ENCODE measurements at places on chromosomes 3 and 15.
A peak's percentile ranks its signal among the peaks of the same experiment; 100 is the strongest.

DNA sequence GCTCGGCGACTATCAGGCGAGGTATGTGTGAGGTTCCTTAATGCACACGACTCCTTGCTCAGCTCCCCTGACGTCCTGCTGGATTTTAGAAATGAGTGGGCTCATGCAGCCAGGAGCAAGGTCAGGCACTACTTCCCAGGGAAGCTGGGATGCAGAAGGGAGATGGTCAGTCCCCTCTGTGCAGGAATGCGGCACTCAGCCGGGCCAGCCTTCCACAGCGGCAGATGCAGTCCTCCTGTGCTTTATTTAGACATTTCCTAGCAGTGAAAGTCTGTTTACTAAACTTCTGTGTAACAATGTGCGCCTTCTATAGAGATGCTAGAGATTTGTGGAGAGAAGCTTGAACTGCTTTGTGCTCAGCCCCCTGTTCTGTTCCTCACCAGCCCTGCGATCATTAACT is 252.1 kb downstream of the SLCO3A1 start:
- DNase-seq = no peak

DNA sequence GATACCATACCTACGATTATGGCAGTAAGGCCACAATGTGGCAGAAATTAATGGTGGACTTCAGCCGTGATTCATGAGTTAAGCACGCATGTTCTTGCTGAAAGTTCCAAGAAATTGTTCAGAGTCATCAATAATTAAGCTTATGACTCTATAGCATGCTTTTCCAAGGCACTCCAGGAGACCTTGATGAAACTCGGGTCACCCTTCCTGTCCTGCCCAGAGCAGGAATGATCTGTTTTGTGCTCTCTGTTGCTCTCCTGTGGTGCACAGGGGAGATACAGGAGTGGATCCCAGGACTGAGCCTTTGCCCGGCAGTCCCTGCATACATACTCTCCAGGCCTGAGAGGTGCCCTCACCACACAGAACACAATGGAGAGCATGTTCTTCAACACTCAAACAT is 141.6 kb upstream of the SLC2A2 start:
- DNase-seq = no peak

GRCh38 chr3:152229692-152230091 is 39.0 kb upstream of the MBNL1 start:
- no peak for DNase-seq

GRCh38 chr3:129343643-129344360 is 65.1 kb downstream of the HMCES start:
- DNase-seq = peak; percentile 24

GRCh38 chr3:195081242-195081963 is 189.6 kb downstream of the XXYLT1 start:
- DNase-seq = no peak

DNA sequence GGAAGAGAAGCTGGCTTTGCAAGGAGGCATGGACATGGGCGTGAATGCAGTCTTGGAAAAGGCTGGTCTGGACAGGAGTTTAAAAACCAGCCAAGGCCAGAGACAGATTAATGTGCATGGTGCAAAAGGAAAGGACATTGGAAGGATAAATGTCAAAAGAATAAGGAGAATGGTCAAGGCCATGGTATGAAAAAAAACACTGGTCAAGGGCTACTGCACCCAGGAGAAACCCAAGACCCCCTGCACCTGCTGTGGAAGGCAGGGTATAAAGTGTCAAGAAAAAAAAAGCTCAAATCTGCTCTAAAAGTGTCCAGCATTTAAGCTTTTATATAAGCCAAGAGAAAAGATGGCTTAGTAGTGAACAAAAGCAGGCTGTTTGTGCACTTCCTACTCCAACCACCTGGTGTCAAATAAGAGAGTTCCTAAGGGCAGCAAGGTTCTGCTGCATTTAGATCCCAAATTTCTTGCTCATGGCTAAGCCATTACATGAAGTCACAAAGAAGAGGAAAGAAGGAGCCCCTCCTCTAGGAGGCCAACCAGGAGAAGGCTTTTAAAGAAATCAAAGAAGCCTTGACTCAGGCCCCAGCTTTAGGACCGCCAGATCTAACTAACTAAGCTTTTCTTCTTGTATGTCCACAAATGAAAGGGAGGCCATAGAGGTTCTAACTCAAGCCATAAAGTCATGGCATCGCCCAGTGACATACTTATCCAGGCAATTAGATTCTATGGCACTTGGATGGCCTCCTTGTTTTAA is 16.9 kb downstream of the CCR4 start:
- no peak for DNase-seq

DNA sequence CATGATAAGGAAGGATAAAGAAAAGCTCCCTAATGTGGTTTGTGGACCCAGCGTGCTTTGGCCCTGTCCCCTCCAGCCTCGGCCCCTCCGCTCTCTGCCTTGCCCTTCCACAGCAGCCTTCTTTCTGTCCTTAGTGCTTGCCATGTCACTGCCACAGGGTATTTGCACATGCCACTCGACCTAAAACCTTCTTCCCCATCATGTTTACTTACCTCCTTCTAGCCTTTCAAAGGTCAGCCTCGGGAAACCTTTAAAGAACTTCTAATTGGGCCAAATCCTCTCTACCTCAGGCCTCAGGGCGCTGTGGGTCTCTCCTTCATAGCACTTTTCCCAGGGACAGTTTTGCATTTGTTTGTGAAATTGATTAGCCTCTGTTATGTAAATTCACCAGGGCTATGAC is 73.0 kb downstream of the SCN11A start:
- no peak for DNase-seq

GRCh38 chr3:194293546-194294198 is 57.5 kb downstream of the CPN2 start:
- DNase-seq = no peak

DNA sequence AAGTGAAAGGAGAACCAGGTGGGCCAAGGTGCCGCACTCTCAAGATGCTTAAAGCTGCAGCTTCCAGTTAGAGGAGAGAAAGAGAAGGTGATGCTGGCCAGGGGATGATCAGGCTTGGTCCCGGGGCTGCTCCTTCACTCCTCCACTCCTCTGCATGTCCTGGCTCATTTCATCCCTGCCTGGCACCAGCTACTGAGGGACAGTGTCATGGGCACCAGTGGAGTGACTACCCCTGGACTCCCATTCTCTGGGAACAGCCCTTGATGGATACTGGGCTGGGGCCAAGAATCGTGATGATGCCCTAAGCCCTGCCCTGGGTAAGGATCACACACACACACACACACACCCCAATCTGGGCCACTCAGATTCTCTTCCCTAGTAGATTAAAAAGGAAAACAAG is 243.7 kb downstream of the UACA start:
- no peak for DNase-seq

GRCh38 chr15:51286816-51287215 is 51.6 kb downstream of the CYP19A1 start:
- no peak for DNase-seq

- peak; percentile 83 for DNase-seq
These were observed 396 bp downstream of the INO80 start for GRCh38 chr15:41115652-41116115.

DNA sequence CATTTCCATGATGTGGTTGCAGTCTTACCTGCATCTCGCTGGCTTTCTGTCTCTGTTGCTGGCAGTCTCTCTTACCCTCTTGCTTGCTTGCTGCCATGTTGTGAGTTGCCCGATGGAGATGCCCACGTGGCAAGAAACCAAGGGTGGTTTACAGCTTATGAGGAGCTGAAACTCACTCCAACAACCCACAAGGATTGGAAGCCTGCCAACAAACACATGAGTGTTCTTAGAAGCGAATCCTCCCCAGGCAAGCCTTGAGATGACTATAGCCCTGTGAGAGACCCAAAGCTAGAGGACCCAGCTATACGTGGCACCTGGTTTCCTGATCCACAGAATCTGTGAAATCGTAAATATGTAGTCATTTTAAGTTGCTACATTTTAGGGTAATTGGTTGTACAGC is 490.9 kb upstream of the ADAMTS9 start:
- no peak for DNase-seq

GRCh38 chr15:45548753-45549520 is 26.4 kb upstream of the SLC30A4 start:
- DNase-seq = no peak

GRCh38 chr3:113266738-113267137 is 55.4 kb downstream of the BOC start:
- DNase-seq = no peak

DNA sequence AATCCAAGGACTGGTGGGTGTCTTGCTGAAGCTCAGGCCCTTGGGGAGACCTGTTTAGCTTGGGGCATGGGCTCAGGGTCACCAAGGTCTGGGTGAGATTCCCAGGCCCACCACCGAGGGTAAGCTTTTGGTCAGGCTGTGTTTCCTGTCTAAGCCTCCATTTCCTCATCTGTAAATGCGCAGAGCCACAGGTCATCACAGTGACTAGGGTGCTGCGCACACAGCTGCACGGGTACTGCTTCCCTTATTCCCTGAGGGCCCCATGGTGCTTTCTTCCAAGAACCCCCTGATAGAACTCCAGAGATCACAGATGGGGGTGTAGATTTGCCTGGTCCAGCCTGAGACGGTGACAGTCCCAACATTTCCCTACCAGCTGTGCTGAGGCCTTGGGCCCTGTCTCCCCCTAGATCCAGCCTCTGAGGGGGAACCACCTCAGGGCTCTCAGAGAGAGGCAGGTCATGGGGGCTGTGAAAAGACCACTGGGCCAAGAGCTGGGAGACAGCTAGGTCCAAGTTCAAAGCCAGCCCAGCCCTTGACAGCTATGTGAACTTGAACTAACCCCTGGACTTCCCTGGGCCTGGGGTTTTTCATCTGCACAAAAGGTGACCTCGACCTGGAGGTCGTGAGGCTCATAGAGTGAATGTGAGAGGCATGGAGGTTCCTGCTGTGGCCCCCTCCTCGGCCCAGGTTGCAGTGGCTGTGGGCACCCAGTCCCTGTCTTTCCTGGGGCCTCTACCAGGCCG is 60.7 kb downstream of the SEMA3G start:
- no peak for DNase-seq

DNA sequence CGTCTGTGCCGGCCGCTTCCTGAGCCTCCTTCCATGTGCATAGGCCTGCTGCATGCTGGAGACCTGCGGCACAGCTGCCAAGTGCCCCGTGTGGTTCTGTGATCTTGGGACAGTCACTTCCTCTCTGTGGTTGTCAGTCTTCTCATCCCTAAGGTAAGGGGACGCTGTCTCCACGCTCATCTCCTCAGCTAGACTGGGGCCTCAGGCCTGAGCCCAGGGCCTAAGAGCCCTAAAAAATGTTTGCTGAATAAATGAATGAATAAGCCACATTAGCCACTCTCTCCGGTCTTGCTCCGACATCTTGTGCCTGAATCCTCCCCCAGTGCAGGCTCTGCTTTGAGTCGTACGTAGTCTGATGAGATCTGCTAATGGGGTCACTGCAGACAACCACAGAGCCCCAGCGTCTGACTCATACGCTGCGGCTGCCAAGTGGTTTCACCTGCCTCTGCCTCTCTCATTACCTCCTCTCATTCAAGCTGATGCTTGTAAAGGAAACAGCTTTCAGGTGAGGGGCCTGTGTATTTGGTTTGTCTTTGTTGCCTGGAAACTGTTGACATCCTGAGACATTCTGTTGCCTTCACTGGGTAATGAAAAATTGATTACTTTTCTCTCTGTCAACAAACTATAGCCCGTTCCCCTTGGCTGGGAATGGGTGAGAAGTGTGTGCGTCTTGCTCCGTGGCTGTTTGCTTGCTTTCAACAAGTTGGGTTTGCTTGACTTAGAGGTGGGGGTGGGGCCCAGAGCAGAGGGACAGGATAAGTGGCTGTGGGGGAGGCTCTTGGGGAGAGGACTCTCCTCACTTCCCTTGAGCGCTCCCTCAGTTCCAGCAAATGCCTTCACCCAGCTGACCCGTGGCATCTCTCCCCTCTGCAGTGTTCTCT is 15.9 kb downstream of the RPLP1 start:
- no peak for DNase-seq

Measured in OCI-LY7 (cell line).